ENCODE measurements at places on chromosomes 6 and 20. TPM values are rescaled to one million over a fixed set of nuclear protein-coding genes. Genes with fewer than 3 reads are reported as not detected.
A peak's percentile ranks its signal among the peaks of the same experiment; 100 is the strongest.

SMIM8 gene
- polyA plus RNA-seq: 9.5 TPM

DNA sequence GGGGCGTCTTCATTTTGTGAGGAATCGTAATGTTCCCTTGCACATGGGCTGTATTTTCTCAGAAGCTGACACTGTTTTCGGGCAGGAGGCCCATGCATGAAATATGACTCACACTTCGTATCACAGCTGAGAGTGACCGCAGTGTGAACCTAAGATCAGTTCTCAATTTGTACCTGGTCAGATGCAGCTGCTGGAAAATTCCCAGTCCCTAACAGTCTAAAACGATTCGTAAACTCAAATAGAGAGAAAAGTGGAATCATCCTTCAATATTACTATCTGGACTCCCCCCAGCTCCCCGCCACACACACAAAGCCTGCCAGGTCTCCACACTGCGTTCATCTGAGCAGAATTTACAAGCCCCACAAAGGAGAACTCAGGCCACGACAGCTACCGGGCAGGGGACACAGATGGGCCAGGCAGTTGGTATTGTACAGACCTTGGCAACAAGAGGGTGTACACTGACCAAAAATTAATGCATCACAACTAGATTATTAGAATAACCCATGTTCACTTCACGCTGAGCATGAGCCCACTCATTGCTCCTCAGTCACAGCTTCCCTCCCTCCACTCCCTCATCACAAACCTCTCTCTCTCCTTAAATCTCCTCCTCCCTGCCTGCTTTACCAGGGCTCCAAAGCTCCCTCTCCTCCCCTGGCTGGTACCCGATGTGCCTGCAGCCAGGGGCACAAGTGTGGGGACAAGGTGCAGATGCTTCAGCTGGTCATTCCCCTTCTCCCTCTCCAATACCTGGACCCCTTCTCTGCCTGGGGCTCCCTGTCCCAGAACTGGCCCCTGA is 488.4 kb downstream of the PREX1 start:
- no peaks in the 10 kb centered on the region for H3K4me1 ChIP-seq
- H3K36me3 ChIP-seq: no peaks in the 10 kb centered on the region
- no peaks in the 10 kb centered on the region for H3K27me3 ChIP-seq
- no peak overlapping the region for H3K27ac ChIP-seq
- H3K4me3 ChIP-seq: no peak overlapping the region
- DNase-seq: peak; percentile 84

DNA sequence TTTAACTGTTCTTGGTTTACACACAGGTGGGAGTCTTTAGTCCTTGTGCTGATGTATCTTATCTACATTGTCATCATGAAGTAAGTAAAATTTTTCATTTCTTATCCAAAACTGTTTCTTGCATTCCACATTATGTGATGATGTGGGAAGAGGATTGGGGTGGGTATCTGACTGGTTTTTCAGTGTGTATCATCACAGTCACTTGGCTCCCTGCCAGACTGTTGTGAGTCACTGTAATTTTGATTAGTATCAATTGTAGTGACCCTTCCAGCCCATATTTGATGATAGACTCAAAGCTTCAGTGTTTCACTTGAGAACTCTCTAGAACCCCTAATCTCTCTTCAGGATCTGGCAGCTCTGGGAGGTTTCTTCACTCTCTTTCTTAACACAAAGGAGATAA is 84.5 kb upstream of the RIN2 start:
- no peak overlapping the region for H3K27ac ChIP-seq
- no peaks in the 10 kb centered on the region for H3K27me3 ChIP-seq
- H3K4me3 ChIP-seq: no peak overlapping the region
- H3K36me3 ChIP-seq: no peaks in the 10 kb centered on the region

DNA sequence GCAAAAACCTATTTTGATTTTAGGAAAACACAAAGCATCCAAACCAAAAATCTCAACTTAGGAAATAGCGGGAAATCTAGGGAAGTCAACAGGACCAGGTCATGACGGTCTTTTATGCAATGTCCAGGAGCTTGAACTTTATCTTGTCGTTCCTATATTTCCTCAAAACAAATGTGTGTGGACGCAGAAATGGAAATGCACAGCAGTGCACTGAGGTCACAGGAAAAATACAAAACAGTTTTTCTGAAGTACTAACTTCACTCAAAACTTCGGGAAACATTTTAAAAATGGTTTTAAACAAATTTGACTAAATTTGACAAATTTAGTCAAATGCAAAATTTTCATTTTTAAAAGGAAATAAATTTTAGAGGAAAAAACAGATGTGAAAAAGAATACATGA is 5.5 kb upstream of the SLC17A2 start:
- no peak for DNase-seq
- no peaks in the 10 kb centered on the region for H3K36me3 ChIP-seq
- no peak overlapping the region for H3K4me3 ChIP-seq
- no peaks in the 10 kb centered on the region for H3K27me3 ChIP-seq

SLC13A3 gene
- polyA plus RNA-seq: 4.2 TPM
